ENCODE measurements at places on chromosomes 16 and 17.

GRCh38 chr17:44794851-44795413 is 35.2 kb downstream of the GJC1 start:
- DNase-seq, result no peak

GRCh38 chr17:62724398-62725146 is 83.5 kb downstream of the MARCHF10 start:
- DNase-seq, result no peak

DNA sequence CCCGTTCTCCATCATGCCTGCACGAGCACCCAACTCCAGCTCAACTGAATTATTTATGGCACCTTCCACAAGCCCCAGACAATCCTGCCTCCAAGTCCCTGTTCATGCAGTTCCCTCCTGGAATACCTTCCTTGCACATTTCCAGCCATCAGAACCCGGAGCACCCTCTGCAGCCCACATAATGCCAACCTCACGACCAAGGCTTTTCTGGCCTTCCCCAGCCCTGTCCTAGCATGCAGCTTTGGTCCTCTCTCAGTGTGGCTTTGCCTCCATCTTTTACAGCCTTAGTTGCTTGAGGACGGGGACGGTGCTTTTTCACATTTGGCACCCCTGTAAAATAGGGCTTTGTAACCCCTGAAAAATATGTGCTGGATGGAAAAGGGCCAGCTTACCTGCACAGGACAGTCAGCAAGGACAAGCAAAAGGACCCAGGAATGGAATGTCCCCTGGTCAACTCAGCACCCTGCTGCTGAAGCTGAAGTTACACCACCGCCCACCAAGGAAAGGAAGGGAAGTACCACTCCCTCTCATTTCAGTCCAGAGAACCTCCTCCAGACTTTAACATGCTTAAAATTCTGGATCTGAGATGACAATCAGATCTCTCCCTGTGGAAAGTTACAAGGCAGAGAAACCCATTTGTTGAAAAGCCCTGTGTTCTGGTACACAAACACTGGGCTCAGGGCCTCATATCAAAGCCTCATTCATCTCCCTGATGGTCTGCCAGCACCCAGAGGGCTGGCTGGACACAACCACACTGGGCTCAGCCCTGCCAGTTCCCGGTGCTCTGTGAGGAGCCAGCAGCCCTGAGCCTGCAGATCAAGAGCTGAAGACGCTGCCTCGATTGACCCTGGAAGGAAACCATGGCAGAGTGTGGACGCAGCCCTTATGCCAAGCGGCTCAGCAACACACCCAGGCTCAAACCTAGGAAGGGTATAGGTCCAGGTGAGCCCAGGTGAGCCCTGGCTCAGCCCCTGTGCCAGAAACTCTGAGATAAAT is 2.9 kb downstream of the SLC39A11 start:
- no peak for DNase-seq

DNA sequence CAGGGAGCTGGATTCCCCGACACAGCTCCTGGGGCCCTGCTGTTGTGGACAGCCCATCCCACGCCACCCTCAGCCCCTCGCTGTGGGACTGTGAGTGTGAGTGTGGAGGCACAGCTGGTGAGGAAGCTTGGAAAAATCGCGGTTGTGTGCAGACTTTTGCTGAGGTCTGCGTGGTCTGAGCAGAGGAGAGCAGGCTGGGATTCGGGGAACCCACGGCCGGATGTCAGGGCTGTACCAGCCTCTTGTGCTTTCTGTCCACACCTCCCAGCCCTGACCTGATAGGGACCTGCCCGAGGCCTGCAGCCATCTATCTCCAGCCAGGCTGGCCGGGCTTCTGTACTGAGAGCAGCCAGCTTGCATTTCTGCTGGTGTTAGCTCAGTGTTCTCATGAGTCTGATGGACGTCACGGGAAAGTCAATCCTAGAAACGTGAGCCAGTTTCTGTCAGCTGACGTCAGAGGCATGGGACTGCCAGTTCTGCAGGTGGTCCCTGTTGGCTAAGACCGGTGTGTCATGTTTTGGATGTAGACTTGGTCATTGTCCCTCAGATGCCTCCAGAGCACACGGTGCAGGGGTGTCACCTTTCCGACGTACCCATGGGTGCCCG is 72.8 kb upstream of the ZNF750 start:
- no peak for DNase-seq

- no peak for DNase-seq
Measured at GRCh38 chr17:3873862-3874261, 19.0 kb downstream of the CAMKK1 start.

DNA sequence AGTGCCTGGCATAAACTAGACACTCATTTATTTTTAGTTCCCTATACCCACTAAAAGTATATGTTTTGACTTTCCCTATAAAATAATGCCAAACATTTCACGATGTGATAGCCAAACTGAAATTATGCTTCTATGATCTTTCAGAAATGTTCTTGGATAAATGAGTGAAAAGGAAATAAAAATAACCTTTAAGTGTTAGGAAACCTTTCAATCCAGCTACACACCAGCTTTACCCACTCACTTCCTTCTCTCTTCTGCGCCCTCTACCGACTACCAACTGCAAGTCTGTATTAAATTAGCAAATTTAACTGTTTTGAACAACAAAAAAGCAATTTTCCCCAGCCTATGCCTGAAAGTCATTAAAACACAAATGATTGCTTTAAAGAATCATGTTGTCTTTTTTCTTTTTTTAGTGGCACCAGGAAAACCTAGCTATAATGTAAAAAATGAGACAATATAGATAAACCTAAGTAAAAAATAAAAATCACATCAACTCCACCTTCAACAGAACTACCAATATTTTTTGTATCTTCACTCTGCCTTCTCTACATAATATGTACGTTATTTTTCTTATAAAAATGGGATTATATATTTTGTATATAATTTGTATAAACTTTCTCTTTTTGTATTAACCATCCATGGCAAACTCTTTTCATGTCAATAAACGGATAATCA is 13.2 kb upstream of the TMEM100 start:
- no peak for DNase-seq

- DNase-seq, result no peak
Measured at GRCh38 chr17:64377769-64378282, 12.8 kb downstream of the PECAM1 start.

GRCh38 chr16:25783226-25783625 is 91.5 kb downstream of the HS3ST4 start:
- no peak for DNase-seq

DNA sequence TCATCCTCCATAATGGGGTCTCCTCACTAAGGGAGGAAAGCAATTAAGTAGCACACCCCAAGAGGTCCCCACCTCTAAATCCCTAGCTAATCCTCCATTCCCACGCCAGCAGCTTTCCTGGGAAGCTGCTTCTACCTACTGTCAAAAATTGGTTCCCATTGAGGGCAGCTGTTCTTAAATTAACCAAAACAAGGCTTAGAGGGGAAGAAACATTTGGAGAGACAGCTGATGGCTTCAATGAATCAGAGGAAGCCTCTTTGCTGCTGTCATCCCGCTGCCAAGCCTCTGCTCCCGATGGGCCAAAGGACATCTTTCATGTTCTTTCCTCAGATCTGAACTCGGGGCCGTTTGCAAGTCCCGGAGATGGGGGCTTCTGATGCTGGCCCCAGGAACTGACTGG is 26.6 kb downstream of the AIPL1 start:
- no peak for DNase-seq
